Activated CD4-positive, alpha-beta T cell treated with anti-CD3 and anti-CD28 coated beads for 36 hours (primary cell): ENCODE measurements at places on chromosomes 4 and X. TPM values are rescaled to one million over a fixed set of nuclear protein-coding genes. Genes with fewer than 3 reads are reported as not detected.
A peak's percentile ranks its signal among the peaks of the same experiment; 100 is the strongest.

The RBM46 gene
- total RNA-seq: not detected

GRCh38 chr4:54004463-54004862 lies 59.9 kb downstream of the CHIC2 start:
- no peak for DNase-seq

GRCh38 chrX:51257490-51257889 lies 75.1 kb upstream of the NUDT10 start:
- no peak for DNase-seq

The ELOVL6 gene
- total RNA-seq: 10.2 TPM

DNA sequence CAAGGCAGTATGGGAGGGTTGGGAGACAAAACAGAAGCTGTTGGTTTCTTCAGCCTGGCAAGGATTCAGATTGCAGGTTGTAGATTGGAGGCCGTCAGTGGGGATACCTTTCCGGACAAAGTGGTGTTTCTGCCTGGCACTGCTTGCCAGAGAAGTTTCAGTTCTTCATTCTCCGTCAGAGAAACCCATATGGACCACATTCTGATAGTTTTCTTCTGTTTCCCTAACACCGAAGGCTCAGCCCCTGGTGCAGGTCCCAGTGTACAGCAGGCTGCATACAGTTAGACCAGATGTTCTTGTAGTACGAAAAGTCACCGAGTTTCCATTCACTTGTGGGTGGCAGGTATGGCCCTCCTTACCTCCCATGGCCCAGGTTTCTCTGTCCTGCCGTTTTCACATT lies 107.3 kb downstream of the PTTG2 start:
- DNase-seq: no peak

The SRPK3 gene
- not detected for total RNA-seq

- peak; percentile 86 for DNase-seq
Observed at GRCh38 chrX:70433848-70434351, 10.7 kb upstream of the DLG3 start.

The PROM1 gene
- 0.35 TPM for total RNA-seq

The GAB3 gene
- total RNA-seq: 2.9 TPM

DNA sequence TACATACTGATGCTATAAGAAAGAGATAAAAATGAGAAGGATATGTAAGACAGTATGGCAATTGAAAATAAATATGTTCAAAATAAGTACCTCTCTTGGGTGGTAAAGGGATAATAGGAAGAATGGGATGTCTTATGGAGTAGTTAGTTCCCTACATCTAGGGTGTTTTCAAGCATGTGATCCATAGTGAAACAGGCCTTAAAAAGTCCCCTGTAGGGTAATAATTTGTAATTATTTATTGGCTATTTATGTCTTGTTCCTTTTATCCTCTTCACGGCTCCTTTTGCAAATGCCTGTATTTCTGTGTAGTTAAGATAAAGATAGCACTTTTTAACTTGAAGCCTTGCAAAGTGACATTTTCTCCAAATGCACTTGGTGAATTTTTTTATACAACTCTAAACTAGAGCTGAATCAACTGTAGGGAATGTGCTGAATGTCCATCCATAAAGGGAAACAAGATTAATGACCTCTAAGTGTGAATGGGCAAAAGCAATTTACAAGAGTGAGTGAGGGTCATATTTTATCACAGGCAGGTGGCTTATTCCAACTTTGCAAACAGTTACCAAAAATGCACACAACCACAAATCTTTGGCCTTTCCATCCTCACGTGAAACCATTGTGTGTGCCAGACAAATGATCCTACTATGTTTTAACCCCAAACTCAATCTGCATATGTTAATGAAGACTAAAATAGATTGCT lies 299.0 kb downstream of the KCNIP4 start:
- no peak for DNase-seq

DNA sequence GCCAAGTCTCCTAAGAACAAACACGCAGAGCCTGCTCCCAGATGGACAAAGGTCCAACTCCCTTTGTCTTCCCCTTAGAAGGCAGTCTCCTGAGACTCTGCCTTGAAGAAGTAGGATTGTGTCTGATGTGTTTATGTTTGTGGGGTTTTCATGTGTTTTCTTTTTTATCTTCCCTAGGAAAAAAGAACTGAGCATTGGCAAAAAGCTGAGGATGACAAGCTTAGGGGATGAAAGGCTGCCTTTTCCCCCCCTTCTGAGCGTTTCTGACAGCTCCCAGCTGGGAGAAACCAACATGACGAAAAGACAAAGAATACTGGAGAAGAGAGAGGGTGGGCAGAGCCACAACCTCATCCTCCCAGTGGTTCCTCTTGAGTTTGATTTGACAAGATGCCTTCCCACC lies 181.1 kb downstream of the EVC2 start:
- no peak for DNase-seq

The SGMS2 gene
- total RNA-seq: 0.84 TPM

The CHST7 gene
- total RNA-seq: 2.5 TPM

The IL9R gene
- total RNA-seq: 1.2 TPM

The ZNF630 gene
- 1.8 TPM for total RNA-seq

The C1QTNF7 gene
- total RNA-seq: not detected

DNA sequence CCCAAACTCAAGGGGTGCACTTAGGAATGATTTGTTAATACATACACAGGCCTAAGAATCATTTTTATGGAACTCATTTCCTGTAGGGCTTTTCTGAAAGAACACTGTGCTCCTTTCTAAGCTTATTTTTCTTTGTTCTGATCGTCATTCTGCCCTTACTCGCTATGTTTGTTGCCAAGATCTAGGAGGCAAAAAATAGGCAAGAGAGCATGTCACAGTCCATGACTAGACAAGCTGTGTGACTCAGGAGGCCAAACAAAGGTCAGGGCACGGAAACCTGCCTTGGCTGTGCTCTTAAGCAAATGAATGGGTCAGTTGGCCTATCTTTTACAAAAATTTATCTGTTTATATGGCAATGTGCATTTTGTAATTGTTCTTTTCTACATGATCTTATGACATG lies 42.5 kb upstream of the C1GALT1C1 start:
- no peak for DNase-seq

DNA sequence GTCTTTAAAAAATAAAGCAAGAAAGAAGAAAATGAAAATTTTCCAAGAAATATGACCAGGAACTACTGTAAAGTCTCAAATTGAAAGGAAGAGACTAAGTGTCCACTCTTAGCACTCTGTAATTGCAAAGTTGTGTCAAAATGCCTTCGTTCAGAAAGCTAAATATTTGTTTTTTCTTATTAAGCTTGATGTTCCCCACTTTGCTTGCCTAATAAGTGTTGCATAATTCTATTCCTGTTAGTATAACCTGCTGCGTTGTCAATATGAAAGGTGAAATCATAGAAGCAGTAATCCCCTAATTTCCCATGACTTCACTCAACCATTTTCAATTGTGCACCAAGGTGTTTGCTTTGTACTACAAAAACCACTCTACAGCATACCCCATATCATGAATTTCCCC lies 442.9 kb upstream of the CTSO start:
- DNase-seq: no peak

The GPR82 gene
- total RNA-seq: 0.05 TPM

GRCh38 chr4:34464196-34464595 lies 1780.1 kb downstream of the ARAP2 start:
- DNase-seq: no peak

The TREX2 gene
- 1.1 TPM for total RNA-seq

The CDX4 gene
- total RNA-seq: not detected

- peak; percentile 45 for DNase-seq
Observed at GRCh38 chr4:39812500-39812899, 114.6 kb downstream of the UBE2K start.

The PABPC5 gene
- total RNA-seq: not detected

The SHROOM4 gene
- not detected for total RNA-seq

DNA sequence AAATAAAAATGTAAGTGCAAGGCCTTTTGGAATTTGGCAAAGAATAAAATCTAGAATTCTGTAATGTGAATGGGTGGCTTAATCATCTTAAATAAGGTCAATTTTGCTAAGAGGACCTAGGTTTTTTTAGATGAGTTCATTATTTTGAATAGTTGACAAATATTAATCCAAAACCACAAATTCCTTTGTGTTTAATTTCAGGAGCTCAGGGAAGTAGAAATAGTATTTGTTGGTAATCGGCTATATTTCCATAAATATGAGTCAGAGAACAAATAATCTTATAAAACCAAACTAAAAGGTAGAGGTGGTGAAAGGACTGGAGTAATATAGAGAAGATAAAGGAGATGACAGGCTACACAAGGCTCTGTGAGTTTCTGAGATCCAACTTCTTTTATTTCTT lies 190.4 kb upstream of the TLL1 start:
- no peak for DNase-seq

- no peak for DNase-seq
Observed at GRCh38 chrX:134254511-134254910, 17.5 kb downstream of the CCDC160 start.
